Fibroblast of gingiva (primary cell): ENCODE measurements at places on chromosomes 11 and 22.
A peak's percentile ranks its signal among the peaks of the same experiment; 100 is the strongest.

- peak; percentile 99 for DNase-seq
These were observed 43.2 kb upstream of the CLMP start for GRCh38 chr11:123238297-123238696.

DNA sequence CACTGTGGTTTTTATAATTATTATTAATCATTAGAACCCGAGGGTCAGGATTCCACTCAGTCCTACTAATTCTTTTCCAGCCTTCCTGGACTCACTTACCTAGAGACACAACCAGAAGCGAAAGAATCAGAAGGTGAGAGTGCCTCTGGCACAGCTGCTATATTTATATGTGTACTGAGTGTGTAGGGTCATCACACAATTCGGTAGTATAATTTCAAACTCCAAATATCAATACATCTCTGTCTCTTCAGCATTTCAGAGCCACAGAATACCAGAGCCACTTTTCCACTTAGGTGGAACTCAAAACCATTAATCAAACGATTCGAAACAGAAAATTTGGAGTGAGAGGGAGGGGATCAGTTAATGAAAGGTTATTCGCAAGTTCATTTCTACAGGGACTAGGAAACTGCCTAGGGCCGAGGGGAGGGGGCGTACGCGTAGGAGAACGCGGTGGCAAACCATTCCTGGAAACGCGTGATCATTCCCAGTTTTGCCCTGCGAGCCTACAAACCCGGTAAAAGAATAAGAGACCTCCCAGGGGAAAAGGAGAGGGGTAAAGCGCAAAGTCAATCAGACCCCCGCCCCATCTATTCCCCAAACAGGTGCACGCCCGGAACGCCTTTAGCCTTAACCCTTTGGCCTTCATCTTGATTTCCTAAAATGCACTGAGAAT lies 5.4 kb downstream of the BSX start:
- no peak for DNase-seq

DNA sequence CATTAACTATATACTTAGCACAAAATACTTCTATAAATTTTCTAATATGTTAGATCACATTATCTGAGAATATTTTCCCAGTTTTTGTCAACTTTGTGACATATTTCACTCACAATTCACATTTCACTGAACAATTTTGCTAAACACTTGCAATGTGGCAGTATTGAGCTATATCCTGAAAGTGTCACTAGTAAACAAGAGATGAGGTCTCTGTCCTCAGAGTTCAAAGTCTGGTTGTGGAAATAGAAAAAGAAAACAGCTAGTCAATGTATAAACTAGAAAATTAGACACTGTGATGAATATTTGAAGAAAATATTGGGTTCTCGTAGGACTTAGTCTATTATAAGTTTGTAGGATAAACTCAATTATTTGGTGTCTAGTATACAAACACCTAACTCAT lies 87.4 kb upstream of the CHORDC1 start:
- DNase-seq, result no peak

- no peak for DNase-seq
These were observed 523 bp upstream of the MPZL3 start for GRCh38 chr11:118252688-118253087.

DNA sequence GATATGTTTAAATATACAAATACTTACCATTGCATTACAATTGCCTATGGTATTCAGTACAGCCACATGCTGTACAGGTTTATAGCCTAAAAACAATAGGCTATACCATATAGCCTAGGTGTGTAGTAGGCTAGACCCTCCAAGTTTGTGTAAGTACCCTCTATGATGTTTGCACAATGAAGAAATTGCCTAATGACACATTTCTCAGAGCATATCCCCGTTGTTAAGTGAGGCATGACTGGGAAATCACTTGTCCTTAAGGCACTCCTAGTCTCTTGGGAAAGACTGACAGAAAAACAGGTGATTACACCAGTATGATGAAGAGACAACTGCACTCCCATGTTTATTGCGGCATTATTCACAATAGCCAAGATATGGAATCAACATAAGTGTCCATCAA lies 187.2 kb downstream of the SPON1 start:
- no peak for DNase-seq

DNA sequence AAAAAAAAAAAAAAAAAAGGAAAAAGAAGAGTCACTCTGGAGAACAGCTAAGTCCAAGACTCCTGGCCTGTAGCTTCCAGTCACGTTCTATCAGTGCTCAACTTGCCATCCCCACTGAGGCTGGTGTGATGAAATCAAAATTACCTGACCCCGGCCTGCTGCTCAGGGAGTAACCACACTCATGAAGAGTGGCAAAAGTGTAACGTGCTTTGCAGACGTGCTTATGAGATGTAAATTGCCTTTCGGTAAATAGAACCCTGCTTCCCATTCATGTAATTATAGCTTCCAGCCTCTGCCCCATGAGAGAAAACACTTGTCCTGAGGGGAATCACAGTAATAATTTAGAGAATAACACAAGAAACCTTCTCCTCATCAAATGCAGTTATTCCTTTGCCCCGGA lies 28.2 kb upstream of the CHKA start:
- DNase-seq, result no peak

- DNase-seq, result no peak
These were observed 76.5 kb upstream of the SYT13 start for GRCh38 chr11:45362636-45363035.

DNA sequence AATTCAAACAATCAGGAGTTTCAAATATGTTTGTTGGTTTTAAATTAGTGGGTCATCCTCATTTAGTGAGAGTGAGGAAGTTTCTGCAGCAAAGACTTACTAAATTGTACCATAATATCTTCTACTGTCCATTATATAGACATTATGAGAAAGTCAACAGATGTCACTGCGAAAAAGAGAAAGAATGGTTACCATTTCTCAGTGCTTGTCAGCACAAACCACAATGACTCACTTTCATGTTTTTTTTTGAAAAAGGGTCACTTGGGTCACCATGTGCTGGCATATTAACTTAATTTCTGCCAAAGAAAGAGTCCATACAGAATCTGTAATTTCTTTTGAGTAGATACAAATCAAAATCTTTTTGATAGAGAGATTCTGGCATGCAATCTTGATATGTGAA lies 924.6 kb upstream of the FAT3 start:
- no peak for DNase-seq

DNA sequence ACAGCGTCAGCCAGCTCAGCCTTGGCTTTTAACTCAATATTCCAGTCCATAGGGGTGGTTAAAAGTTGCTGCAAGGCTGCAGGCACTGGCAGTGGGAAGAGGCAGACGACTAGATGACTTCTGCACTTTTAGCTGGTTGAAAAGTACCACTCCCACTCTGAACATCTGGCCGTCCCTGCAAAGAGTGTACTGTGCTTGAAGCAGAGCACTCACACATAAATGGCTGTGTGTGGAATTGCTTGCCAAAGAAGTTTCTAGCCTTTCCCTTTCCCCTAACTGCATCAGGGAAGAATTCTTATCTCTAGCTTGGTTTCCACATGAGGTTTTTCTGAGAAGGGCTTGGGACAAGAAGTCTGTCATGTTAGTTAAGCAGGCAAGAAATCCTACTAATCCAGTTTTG lies 5.1 kb upstream of the PHLDB1 start:
- DNase-seq, result no peak

DNA sequence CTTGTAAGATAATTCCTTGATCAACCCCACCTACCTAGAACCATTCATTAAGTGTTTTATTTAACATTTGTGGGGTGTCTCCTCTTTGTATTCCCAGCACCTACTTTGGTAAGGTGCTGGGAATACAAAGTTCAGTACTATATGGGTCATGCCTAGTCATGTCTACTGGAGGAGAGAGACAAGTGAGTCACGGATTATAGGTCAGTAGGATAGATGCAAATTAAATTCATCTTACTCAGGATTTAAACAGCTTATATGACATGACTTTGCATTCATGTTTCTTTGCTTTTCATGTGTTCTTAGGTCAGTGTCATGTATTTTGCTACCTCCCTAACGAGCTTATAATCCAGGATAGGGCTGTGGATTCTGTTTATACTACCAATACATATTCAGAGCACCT lies 3.4 kb upstream of the FADS1 start:
- peak; percentile 62 for DNase-seq

DNA sequence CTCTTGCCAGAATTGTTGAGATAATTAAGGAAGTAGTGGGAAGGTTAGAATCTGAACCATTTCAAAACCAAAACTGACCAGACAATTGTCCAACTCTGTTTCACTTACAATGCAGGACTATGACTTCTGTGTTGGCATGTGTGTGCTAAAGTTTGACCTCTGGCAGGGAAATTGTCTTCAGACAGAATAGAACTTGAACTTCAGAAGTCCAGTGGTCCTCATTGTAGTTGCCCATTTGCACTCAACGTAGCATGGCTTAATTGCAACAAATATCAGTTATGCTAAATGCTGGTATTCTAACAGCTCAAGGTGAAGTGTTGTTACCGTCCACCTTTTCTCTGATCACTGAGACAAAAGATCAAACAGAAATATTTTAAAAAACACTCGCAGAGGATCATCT lies 47.2 kb downstream of the BLID start:
- no peak for DNase-seq

- DNase-seq, result no peak
These were observed 13.2 kb downstream of the NAA40 start for GRCh38 chr11:63951779-63952536.

DNA sequence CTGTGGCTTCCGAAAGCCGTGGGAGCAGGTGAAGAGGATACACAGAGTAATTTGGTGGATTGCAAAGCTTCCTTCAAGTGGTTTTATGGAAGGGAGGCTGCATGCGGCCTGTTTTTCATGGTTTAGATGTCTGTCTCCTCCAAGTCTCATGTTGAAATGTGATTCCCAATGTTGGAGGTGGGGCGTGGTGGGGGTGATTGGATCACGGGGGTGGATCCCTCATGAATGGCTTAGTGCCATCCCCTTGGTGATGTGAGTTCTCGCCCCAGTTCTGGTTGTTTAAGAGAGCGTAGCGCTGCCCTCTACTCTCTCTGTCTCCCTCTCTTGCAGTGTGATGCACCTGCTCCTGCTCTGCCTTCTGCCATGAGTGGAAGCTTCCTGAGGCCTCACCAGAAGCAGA lies 247.8 kb upstream of the B3GAT1 start:
- no peak for DNase-seq

DNA sequence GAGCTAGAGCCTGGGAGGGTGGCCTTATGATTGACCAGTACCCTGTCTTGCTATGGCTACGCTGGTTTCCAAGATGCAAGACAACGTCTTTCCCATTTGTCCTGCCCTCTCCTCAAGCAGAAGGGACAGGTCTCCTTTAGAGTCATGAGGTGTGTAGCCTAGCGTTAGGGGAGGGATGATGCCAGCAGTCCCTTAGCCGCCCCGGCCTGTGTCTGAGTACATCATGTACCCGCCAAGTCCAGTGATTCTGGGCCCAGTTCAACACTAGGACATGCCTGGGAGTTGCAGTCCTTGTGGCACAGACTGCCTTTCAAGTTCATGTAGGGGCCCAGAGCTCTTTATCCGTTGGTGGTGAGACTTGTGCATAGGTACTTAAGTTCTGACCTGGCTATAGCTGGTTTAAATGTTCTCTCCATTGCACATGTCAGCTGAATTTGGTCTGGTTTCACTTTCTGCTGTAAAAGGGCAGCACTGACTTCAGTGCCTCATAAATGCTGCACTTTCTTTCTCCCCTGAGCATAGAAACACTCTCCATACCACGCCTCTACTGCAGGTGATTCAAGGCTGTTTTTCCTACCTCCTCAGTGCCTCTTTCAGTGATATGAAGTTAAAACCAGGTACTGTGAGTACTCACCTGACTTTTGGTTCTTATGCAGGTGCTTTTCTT lies 151.1 kb downstream of the METTL15 start:
- no peak for DNase-seq

- no peak for DNase-seq
These were observed 6.7 kb upstream of the ZDHHC13 start for GRCh38 chr11:19110295-19110694.

DNA sequence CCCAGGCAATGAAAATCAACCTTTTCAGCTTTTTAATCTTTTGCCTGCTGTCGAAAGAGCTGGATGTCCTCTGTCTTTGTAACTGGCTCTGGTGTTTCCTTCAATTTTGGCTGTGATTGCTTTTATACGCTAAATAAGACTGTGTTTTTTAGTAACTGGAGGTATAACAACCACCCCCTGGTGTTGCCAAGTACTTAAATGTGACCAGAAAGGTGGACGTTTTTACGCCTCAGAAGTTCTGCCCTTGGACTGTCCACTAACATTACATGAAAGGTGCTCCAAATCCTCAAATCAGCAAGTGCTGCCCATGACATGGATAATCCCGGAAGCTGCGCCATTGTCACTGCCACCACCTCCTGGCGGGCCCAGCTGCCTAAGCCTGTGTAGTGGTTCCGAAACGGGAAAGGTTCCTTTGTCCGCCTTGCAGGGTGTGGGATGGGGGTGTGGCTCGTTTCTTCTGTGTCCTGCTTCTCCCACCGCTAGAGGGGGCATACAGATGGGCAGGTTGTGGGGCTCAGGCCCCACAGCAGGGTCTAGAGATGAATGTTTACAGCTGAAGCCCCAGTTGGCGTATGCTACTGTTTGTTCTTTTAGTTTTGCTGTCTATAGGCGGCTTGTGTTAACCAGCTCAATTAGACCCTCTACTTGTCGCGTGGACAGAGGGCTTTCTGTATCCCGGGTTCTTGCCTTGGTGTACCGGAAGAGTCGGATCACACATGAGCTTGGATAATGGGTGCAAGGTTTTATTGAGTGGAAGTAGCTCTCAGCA lies 82.2 kb upstream of the SEPTIN5 start:
- peak; percentile 14 for DNase-seq

GRCh38 chr11:126636911-126637794 lies 281.7 kb downstream of the ST3GAL4 start:
- no peak for DNase-seq

- no peak for DNase-seq
These were observed 43.4 kb upstream of the RAB1B start for GRCh38 chr11:66225066-66225465.

DNA sequence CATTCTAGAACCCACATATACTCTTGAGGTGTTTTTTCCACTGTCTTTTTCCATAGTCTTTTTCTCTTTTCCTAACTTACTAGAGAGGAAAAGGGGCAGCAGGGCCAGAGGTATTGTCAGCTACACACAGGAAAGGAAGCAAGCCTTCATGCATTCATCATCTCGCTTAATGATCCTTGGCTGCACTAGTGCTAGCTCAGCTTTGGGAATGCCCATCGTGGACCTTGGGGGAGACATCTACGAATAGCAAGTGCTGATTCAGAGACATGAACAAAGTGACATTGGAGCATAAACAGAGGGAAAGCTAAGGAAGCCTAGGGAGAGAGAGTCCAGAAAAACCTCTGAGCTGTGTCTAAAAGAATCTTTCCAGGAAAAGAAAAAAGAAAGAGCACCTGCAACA lies 466.3 kb upstream of the ARHGAP42 start:
- no peak for DNase-seq

- DNase-seq, result no peak
These were observed 153.8 kb upstream of the BLID start for GRCh38 chr11:122269824-122270223.

- no peak for DNase-seq
These were observed 251.5 kb upstream of the ISX start for GRCh38 chr22:34814260-34815025.

DNA sequence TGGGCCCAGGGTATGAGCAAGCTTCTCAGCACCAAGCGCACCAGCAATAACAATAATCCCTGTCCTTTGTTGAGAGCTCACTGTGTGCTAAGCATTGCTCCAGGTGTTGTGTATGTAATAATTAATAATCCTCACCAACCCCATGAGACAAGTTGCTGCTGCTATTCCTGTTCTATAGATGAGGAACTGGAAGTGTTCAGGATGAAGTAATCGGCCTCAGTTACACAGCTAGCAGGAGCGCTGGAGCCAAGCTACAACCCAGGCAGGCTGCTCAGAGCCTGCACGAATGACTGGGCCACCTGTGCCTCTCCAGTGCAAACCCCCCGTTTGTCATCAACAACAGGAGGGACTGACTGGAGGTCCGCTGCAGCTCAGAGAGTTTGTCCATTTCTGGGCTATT lies 35.2 kb upstream of the CECR2 start:
- no peak for DNase-seq
